ENCODE measurements at places on chromosomes 6 and 20.

GRCh38 chr20:53656293-53657202, 62.9 kb upstream of the ZNF217 start:
- DNase-seq, result no peak

GRCh38 chr6:35668096-35668495, 20.6 kb downstream of the FKBP5 start:
- no peak for DNase-seq

DNA sequence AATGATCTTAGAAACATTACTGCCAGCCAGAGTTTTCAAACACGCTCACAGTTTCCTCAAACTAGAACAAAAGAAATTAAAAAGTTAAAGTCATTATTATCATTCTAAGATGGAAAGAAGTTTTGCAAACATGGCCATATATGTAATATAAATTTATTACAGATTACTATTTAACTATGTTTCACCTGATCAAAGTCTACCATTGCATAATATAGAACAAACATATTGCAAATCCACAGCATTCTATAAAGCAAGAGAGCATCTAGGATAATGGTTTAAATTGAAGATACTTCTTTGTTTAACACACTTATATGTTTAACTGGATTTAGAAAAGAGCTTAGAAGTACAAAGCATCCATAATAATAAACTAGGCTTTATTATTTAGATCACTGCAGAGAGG, 26.2 kb upstream of the DCBLD1 start:
- no peak for DNase-seq

DNA sequence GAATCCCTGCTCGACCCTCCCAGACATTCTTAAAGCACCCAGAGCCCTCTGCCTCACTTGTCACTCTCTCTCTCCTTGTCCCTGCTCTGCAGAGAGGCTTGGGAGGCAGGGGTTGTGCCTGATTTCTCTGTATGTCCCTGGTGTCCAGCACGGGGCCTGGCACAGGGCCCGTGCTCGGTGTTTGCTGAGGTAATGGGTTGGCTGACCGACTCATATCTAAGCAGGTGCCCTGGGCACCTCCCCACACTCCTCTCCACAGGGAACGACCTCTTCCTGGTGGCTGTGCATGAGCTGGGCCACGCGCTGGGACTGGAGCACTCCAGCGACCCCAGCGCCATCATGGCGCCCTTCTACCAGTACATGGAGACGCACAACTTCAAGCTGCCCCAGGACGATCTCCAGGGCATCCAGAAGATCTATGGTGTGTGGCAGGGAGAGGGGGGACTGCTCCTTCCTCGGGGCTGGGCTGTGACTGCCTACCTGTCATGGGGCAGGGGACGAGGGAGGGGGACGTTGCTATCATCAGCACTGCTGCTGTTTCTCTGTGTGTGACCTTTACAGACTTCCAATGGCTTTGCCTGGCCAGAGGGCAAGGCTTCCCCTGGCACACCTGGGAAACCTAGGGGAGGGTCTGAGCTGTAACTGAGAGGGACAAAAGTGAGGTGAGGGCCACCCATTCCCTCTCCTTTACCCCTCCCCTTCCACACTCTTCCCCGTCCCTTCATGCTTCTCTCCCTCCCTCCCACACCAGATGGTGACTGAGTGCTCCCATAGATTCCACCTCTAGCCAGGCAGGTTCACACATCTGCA, 14.2 kb downstream of the MMP24OS start:
- DNase-seq, result no peak

- no peak for DNase-seq
Measured at GRCh38 chr6:117776441-117776840, 101.2 kb downstream of the NUS1 start.

- DNase-seq, result no peak
Measured at GRCh38 chr20:10253780-10254179, 35.1 kb downstream of the SNAP25 start.

DNA sequence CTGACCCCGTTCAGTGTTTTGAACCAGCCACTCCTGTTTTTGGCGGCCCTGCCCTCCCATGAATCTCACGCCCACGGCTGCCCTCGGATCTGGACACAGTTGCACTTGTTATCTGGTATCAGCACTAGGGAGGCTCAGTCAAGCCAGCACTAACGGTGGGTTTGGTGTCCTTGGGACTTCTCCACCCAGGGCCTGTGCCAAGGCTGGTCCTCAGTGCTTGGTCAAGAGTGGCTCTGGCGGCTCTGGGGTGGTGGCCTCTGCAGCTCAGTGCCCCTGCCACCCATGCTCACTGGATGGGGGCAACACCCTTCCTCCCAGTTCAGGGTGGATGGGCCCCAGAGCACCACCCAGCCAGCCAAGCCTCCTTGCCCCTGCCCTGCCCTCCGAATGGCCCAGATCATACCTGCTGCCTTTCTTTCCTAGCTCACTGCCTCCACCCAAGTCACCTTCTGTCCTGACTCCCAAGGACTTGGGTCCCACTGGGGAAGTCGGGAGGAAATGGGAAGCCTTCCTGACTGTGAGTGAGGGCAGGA, 54.7 kb downstream of the SSR1 start:
- DNase-seq, result no peak

- no peak for DNase-seq
Measured at GRCh38 chr6:45478240-45478639, 100.5 kb upstream of the SUPT3H start.

DNA sequence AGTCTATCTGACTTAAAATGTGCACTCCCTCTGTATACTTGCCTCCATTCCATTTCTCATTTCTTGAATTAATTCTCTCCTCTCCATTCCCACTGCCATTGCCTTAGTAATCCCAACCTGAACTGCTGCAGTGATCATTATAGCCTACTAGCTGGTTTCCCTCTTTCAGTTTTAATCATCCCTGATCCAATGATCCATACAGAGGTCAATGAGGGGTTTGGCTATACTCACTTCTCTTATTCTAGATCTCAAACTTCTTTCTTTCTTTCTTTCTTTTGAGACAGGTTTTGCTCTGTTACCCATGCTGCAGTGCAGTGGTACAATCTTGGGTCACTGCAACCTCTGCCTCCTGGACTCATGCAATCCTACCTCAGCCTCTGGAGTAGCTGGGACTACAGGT, 17.6 kb downstream of the MAP3K7 start:
- no peak for DNase-seq

- DNase-seq, result no peak
Measured at GRCh38 chr6:84050408-84050807, 16.8 kb downstream of the MRAP2 start.

DNA sequence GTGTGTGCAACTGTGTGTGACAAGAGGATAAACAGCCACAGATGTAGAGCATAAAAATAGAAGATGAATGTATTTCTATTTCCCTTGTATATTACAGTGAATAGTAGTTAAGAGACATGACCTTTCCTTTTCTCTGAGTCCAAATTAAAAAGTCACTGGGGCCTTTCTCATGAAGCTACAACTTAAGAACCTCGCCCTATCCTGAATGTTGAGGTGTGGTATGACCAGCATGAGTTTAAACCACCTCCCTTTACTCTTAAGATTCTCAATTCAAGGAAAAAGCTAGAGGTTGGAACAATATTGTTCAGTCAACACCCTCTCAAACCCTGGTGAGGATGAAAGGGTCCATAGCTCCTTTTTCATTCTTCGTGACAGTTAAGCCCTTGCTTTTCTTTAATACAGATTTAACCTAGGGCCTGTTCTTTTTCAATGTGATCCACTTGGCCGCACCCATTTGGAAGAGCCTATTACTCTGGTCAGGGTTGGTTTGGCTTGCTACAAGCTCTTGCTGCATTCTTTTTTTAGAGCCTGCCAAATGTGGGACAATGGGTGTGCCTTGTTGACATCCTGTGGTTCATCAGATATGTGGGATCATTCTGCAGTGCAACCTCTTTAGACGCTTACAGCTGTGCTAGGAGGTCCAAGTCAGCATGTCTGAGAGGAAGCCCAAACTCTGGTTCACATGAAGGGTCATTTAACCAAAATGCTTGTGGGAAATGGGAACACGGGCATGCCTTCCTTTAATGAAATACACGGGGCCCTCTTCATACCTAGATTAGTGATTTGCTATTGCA, 290.0 kb downstream of the HAO1 start:
- peak; percentile 43 for DNase-seq

DNA sequence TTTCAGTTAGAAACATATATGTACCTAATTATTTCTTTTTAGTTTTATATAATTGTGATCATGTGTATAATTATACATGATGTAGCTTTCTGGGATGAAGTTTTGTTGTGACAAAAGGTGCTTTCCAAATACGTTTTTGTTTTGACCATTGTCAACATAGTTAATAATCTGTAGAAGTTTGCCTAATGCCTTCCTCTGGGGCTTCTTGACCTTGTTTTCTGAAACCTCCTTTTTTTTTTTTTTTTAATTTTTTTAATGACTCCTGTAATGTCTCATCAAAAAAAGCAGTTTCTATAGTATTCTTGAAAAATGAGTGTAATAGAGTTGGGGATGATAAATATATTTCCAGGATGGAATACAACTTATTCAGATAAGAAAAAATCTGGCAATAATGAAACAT, 434.7 kb upstream of the SOX4 start:
- DNase-seq, result no peak

- DNase-seq, result no peak
Measured at GRCh38 chr6:110319843-110320242, 38.3 kb downstream of the METTL24 start.

DNA sequence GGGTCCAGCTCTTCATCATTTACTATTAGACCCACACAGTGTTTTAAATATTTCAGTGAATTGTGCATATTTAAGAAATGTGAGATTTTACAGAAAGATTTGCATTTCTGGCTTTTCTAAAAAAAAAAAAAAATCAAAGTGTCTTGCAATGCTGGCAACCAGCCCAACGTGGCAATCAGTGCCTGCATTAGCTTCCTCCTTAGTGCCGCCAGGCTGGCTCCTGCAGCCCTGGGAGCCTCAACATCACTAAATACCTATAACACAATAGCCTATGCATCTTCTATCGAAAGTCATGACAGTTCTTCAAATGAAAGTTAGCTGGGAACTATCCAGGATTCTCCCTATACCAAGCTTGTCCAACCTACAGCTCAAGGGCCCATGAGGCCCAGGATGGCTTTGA, 9.4 kb upstream of the CD93 start:
- no peak for DNase-seq

DNA sequence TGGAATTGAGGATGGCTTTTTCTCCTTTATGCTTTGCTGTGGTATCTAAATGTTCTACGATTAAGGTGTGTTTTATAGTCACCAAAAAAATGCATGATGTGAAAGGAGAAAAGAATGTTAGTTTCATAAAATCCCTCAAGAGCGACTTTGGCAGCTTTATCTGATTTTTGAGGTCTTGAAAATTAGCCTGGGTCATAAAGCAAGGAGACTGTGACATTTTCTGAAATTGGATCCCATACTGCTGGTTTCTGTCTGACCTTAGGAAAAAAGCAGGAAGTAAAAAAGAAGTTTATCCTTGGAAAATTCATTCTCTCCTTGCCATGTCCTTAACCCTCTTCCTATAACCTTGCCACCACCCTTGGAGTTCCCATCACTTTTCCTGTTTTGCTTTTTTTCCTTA, 525.3 kb downstream of the CD83 start:
- no peak for DNase-seq

DNA sequence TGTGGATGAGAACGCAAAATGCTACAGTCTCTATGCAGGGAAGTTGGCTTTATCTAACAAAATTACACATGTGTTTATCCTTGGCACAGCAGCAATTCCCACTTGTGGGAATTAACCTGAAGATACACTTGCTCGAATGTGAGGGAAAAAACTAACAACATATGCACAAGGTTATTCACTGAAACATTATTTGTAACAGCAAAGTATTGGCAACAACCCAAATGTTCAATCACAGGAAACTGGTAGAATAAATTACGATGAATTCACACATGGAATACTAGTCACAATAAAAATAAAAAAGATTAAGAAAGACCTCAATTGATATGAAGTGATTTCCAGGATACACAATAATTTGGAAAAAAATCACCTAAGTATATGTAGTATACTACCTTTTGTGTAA, 68.1 kb upstream of the OGFRL1 start:
- no peak for DNase-seq

- DNase-seq, result no peak
Measured at GRCh38 chr6:101401792-101402621, 8.5 kb downstream of the GRIK2 start.

- DNase-seq, result no peak
Measured at GRCh38 chr6:170289180-170289931, 1.5 kb downstream of the DLL1 start.

DNA sequence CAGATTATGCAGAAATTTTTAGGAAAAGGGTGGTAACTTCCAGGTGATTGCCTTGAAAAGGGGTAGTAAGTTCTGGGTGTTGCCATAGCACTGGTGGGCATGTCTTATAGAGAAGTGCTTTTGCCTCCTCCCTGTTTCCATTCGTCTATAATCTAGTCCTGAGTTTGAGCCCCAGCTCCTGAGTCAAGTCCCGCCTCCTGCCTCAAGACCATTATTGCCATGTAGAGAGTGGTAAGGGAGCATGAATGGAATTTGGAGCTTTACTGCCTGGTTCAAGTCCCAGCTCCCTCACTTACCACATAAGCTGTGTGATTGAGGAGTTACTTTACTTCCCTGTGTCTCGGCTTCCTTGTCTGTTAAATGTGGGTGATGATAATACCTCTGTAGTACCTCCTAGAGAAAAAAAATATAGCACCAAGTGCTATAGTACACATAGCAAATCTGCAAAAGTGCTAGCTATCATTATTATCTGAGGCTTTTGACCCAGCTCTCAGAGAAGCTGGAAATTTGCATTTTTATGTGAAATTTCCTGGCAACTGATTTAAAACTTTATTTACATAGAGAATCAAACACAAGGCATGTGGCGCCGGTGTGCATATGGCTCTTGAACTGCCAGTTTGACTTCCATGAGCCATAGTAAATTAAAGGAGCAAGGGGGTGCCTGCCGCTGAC, 36.0 kb downstream of the TGM6 start:
- DNase-seq, result no peak

- no peak for DNase-seq
Measured at GRCh38 chr6:16635291-16635809, 125.9 kb downstream of the ATXN1 start.

DNA sequence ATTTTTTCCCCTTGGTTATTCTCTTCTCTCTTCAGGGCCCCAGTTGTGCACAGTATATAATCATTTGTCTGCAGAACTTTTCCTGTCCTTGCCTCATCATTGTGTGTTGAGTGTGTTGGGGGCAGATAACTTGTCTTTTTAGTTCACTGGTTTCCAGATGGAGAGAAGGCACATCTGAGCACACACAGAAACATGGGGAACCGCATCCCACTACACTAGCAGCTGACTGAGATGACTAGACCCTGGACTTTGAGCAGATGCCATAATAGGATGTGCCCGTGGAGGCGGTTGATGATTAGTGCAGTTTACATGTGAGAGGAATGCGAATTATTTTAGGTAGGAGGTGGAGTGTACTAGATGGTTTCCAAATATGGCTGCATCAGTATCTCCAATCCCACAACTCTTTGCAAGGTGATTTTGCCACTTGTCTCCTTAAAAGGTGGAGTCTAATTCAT, 26.5 kb upstream of the SH3BGRL2 start:
- DNase-seq, result peak; percentile 82

- DNase-seq, result no peak
Measured at GRCh38 chr6:113824411-113824810, 32.7 kb upstream of the MARCKS start.

- DNase-seq, result no peak
Measured at GRCh38 chr6:168450917-168451316, 9.9 kb downstream of the SMOC2 start.
